ENCODE measurements at places on chromosomes 1 and 21.

GRCh38 chr21:46092026-46092764 is 5.7 kb upstream of the COL6A2 start:
- DNase-seq: peak; percentile 97

DNA sequence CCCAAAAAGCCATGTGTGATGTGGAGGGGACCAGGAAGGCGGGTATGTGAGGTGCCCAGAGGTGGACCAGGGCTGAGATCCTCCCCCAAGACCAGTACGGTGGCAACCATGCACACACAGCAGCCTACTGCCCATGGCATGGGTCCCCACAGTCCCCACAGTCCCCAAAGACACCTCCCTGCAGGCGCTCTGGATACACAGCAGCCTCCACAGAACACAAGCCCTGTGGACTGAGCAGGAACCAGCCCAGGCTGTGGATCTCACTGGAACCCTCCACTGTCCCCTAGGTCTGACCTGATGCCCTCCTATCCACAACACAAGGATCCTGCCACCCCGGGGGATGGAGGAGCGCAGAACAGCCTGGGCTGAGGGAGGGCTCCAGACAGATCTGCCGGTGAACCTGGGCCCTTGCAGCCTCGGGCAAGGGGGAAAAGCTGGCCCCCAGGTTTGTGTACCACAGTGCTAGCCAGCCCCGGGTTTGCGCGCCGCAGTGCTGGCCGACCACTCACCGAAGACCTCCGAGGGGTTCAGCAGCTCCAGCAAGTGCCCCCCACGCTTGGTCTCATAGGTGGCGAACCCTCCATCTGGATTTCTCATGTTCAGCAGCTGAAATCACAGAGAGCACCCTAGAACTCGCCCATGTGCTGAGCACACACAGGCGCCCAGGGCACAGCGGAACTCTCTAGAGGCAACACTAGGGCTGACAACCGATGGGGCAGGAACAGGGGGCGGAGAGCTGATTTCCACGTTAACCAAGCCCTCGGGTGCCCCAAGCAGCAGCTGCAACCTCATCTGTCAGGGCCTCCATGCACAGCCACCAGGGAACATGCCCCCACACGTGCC is 22.1 kb upstream of the SPATC1L start:
- DNase-seq: no peak

DNA sequence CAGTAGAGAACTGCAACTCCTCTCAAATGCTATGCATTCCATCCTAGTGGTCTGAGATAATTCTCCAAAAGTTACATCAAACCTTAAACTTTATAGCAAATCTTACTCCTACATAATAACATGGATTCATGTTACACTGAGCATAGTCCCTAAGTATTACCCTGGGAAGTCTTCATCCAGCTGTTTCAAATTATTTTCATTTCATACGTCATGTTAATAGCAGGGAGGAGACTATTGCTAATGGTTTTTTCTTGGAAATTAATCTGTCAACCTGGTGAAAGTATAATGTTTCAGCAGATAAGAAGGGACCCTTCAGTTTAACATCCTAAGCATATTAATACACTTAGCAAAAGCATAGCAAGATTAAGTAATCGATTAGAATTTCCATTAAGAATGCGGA is 318.1 kb downstream of the USP25 start:
- peak; percentile 94 for DNase-seq

DNA sequence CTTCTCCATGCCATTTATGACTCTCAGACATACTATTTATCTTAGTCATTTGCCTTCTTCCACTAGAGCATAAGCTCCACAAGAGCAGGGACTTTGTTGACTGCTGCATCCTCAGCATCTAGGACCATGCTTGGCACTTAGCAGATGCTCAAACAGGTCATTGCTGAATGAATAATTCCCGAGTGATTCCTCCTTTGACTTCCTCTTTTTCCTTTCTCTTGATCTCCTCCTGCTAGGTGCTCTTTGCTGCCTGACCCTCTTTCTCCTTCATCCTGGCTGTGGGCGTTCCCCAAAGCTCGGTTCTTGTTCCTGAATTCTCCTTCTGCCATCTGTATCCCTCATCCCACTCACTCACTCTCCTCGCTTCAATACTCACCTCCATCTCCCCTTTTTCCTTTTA is 23.5 kb downstream of the SYT6 start:
- DNase-seq: no peak

GRCh38 chr1:235888119-235888643 is 21.5 kb upstream of the LYST start:
- DNase-seq: no peak
